Lower lobe of right lung (tissue), 2 donors: ENCODE measurements at places on chromosomes 4 and X. TPM values are rescaled to one million over a fixed set of nuclear protein-coding genes. Genes with fewer than 3 reads are reported as not detected.

- H3K27me3 ChIP-seq: no peaks in the 10 kb centered on the region
- no peak overlapping the region for H3K4me3 ChIP-seq
- no peak for DNase-seq
Observed at GRCh38 chr4:23877758-23878229, 12.1 kb downstream of the PPARGC1A start.

- DNase-seq: no peak
- H3K4me3 ChIP-seq: no peak overlapping the region
- H3K27me3 ChIP-seq: no peaks in the 10 kb centered on the region
- no peak overlapping the region for H3K27ac ChIP-seq
- H3K4me1 ChIP-seq: no peaks in the 10 kb centered on the region
- H3K36me3 ChIP-seq: no peaks in the 10 kb centered on the region
Observed at GRCh38 chr4:90209922-90210321, 82.7 kb downstream of the CCSER1 start.

- no peak overlapping the region for H3K4me3 ChIP-seq
- H3K36me3 ChIP-seq: peaks cover 30% of the 10 kb centered on the region
Observed at GRCh38 chr4:38060829-38061431, 100.7 kb downstream of the PTTG2 start.

DNA sequence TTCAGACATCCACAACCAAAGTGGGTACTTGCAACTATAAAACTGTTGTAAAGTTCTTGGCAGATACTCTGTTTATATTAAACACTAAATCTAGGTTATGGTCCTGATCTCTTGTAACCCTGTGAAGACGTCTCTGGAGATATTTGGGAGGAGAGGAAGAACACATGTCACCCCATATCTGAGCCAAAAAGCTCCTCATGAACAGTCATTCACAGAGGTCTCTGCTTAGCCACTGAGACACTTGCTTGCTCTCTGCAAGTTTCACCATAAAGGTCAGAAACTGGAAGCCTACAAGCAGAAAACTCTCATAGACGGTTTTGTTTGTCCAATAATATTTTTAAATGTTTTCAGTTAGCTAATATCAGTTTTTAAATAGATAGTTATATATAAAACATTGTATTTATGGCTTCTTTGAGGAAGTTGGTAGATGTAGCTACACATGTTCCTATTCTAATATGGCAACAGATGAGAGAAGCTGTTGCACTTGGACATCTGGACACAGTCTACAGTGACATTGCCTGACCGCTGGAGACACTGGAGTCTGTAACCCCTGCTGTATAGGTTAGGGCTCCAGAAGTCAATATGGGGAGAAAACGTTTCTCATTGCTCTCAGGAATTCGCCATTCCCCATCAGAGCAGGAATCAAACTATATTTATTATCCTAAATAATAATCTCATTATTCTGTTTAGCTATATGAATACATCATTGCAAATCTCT, 73.6 kb downstream of the C4orf46 start:
- H3K27ac ChIP-seq: no peak overlapping the region
- H3K4me3 ChIP-seq: no peak overlapping the region
- H3K36me3 ChIP-seq: no peaks in the 10 kb centered on the region
- DNase-seq: no peak

- no peaks in the 10 kb centered on the region for H3K27me3 ChIP-seq
- H3K4me3 ChIP-seq: no peak overlapping the region
- DNase-seq: no peak
Observed at GRCh38 chrX:118526149-118526548, 30.5 kb downstream of the DOCK11 start.

DNA sequence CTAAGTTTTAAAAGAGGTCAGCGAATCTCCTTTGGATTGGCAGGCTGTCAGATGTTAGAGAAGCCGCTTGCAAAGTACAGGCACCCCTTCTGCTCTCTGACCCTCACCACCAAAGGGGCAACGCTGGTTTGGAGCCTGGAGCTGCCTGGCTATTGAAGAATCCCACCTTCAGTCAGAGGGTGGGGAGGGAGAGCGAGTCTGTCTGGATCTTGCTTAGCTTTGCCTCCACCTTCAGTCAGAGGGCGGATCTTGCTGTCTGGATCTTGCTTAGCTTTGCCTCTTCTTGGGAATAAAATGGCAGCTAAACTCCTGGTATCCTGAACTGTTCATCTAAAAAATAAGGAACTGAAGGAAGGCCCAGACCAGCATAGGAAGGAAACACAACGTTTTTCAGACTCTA, 7.3 kb downstream of the CCDC110 start:
- H3K4me1 ChIP-seq: no peaks in the 10 kb centered on the region
- H3K36me3 ChIP-seq: no peaks in the 10 kb centered on the region
- no peak overlapping the region for H3K4me3 ChIP-seq
- no peak overlapping the region for H3K27ac ChIP-seq

- H3K27ac ChIP-seq: no peak overlapping the region
- H3K4me1 ChIP-seq: no peaks in the 10 kb centered on the region
- no peaks in the 10 kb centered on the region for H3K27me3 ChIP-seq
- no peak for DNase-seq
- H3K4me3 ChIP-seq: no peak overlapping the region
Observed at GRCh38 chr4:155506745-155507144, 130.0 kb upstream of the MAP9 start.

GRCh38 chrX:42577936-42578470, 200.0 kb downstream of the PPP1R2C start:
- H3K36me3 ChIP-seq: no peaks in the 10 kb centered on the region
- no peak for DNase-seq
- H3K4me3 ChIP-seq: no peak overlapping the region
- no peaks in the 10 kb centered on the region for H3K4me1 ChIP-seq
- no peaks in the 10 kb centered on the region for H3K27me3 ChIP-seq

DNA sequence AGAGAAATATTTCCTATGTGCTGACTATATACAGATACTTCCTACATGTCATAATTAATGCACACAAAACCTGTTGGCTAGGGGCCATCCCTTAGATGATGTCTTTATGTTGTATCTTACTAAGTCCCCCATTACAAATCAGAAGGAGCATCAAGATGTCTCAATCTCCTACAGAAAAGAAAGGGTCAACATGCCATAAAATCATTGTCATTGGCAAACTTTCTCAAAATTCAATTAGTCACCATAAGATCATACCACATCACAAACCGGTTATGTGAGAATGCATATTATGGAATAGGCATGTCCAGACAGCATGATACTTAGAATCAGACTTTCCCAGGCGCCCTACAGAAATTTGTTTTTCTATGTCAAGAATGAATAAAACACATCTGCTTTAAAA, 175.2 kb upstream of the TET2 start:
- H3K27me3 ChIP-seq: no peaks in the 10 kb centered on the region
- H3K36me3 ChIP-seq: no peaks in the 10 kb centered on the region
- no peak for DNase-seq
- no peak overlapping the region for H3K4me3 ChIP-seq
- H3K27ac ChIP-seq: no peak overlapping the region

GRCh38 chrX:39203427-39203826, 402.2 kb downstream of the MID1IP1 start:
- no peaks in the 10 kb centered on the region for H3K36me3 ChIP-seq
- no peak for DNase-seq
- H3K4me3 ChIP-seq: no peak overlapping the region
- H3K27ac ChIP-seq: no peak overlapping the region
- H3K4me1 ChIP-seq: no peaks in the 10 kb centered on the region
- no peaks in the 10 kb centered on the region for H3K27me3 ChIP-seq

DNA sequence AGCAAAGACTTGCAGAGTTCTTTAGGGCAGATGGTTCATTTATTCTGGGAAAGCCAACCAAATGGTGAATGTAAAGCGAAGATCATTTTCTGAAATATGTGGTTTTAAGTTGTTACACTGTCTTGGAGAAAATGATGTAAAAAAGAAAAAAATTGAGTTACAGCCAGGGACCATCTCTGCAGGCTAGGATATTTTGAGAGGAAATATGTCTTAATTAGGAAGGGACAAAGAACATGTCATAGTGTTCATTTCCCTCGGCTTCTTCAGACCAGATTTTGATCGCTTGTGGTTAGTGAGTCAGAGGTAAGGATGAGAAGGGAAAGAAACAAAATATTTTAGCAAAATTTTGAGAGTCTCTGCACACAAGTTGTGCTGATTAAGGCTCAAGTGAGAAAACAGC, 59.0 kb upstream of the C1QTNF7 start:
- no peaks in the 10 kb centered on the region for H3K4me1 ChIP-seq
- no peaks in the 10 kb centered on the region for H3K36me3 ChIP-seq
- no peaks in the 10 kb centered on the region for H3K27me3 ChIP-seq
- H3K4me3 ChIP-seq: no peak overlapping the region

DNA sequence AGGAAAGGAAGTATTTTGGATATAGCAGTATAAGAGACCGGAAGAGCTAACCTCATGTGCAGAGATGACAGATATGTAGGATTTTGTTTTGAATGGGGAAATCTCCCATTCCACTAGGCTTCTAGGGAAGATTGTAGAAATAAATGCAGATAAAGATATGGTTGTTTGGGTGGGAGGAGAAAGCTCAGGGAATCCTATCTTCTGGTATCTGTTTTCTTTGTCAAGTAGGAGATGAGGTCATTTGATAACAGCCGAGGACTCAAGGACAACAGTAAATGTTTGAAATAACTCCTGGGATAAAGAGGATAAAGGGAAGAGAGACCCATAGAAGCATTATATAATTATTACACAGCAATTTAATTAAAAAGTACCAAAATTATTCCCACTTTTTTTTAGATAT, 24.7 kb upstream of the ZMAT1 start:
- H3K4me1 ChIP-seq: no peaks in the 10 kb centered on the region
- H3K4me3 ChIP-seq: no peak overlapping the region
- no peaks in the 10 kb centered on the region for H3K27me3 ChIP-seq

DNA sequence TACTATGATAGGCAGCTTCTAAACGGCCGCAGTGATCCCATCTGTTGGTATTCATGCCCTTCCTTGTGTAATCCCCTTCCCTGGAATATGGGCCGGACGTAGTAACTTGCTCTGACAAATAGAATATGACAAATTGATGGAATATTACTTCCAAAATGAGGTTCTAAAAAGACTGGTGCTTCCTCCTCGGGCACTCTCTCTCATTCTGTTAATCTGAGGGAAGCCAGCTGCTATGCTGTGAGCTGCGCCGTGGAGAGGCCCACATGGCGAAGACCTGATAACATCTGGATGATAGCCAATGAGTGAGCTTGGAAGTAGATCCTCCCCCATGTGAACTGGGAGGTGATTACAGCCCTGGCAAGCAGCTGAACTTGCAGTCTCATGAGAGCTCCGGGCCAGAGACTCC, 27.2 kb upstream of the SLC25A4 start:
- no peak for DNase-seq
- H3K4me3 ChIP-seq: no peak overlapping the region
- H3K27ac ChIP-seq: no peak overlapping the region
- no peaks in the 10 kb centered on the region for H3K36me3 ChIP-seq
- H3K27me3 ChIP-seq: no peaks in the 10 kb centered on the region
- H3K4me1 ChIP-seq: peaks cover 16% of the 10 kb centered on the region

DNA sequence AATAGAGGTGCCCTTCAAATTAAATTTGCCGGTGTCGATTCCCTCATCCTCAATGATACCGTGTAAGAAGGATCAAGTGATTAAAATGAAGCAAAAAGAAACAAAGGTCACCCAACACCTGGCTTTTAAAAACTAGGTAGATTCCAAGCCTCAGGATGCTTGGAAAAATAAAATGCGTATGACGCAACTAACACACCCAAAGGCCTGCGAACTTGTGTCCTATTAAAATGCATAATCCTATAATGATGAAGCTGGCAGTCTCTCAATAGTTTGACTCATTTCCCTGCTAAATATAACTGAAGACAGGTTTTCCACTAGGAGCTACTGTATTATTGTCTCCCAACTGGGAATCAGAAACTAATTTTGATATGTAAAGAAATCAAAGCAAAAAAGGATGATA, 263.2 kb downstream of the DHX15 start:
- no peak overlapping the region for H3K27ac ChIP-seq
- H3K4me3 ChIP-seq: no peak overlapping the region
- H3K36me3 ChIP-seq: no peaks in the 10 kb centered on the region
- DNase-seq: no peak
- no peaks in the 10 kb centered on the region for H3K27me3 ChIP-seq

DNA sequence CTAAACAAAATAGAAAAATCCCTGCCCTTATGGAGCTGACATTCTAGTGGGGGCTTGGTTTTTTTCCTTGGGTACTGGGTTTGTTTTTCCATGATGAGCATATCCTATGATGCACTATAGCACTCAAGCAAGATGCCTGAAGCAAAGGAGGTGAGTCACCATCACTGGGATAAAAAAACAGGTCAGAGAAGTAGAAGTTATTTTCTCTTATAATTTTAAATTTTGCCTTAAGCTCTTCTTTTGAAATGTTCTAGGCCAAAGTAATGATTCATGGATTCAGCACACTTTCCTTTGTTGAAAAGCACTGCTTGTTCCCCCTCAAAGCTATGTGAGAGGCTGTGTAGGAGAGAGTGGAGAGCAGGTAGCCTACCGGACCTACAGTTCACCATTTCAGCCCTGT, 15.2 kb upstream of the CXCL2 start:
- H3K36me3 ChIP-seq: no peaks in the 10 kb centered on the region
- no peak overlapping the region for H3K27ac ChIP-seq
- peaks cover 47% of the 10 kb centered on the region for H3K4me1 ChIP-seq
- H3K27me3 ChIP-seq: no peaks in the 10 kb centered on the region
- no peak overlapping the region for H3K4me3 ChIP-seq

- no peaks in the 10 kb centered on the region for H3K27me3 ChIP-seq
- no peak for DNase-seq
- no peaks in the 10 kb centered on the region for H3K36me3 ChIP-seq
- no peaks in the 10 kb centered on the region for H3K4me1 ChIP-seq
- no peak overlapping the region for H3K4me3 ChIP-seq
Observed at GRCh38 chr4:73541251-73541650, 59.7 kb downstream of the AFM start.

- H3K27me3 ChIP-seq: no peaks in the 10 kb centered on the region
- peaks cover 29% of the 10 kb centered on the region for H3K4me1 ChIP-seq
Observed at GRCh38 chr4:76307660-76308014, 1.1 kb downstream of the STBD1 start.

Gene NLGN4X
- 4.8 TPM for total RNA-seq

Gene DUSP9
- not detected for total RNA-seq

Gene PAGE1
- total RNA-seq: not detected

Gene UGT2B11
- total RNA-seq: not detected

Gene FHIP1A
- 14.3 TPM for total RNA-seq

Gene WDR19
- 40.1 TPM for total RNA-seq

Gene FRMD7
- not detected for total RNA-seq
